ENCODE measurements at places on chromosomes 5 and 9.

DNA sequence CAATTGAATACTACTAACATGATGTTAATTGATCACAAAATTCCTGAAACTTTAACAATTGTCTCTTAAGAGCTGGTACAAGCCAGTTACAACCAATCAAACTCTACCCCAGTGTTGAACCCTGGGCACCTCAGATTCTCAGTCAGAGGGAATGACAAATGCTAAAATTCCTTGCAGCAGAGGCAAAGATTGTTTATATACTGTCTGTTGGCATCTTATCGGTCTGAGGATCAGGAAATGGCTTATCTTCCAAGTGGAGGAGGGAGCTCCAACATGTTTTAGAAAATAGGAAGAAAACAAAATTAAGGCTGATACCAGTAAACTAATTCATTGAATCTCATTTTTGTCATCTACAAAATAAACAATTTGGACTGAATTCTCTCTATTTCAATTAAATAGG lies 527.8 kb upstream of the ZNF608 start:
- no peak for DNase-seq

GRCh38 chr9:6667633-6668280 lies 22.2 kb upstream of the GLDC start:
- DNase-seq, result no peak

DNA sequence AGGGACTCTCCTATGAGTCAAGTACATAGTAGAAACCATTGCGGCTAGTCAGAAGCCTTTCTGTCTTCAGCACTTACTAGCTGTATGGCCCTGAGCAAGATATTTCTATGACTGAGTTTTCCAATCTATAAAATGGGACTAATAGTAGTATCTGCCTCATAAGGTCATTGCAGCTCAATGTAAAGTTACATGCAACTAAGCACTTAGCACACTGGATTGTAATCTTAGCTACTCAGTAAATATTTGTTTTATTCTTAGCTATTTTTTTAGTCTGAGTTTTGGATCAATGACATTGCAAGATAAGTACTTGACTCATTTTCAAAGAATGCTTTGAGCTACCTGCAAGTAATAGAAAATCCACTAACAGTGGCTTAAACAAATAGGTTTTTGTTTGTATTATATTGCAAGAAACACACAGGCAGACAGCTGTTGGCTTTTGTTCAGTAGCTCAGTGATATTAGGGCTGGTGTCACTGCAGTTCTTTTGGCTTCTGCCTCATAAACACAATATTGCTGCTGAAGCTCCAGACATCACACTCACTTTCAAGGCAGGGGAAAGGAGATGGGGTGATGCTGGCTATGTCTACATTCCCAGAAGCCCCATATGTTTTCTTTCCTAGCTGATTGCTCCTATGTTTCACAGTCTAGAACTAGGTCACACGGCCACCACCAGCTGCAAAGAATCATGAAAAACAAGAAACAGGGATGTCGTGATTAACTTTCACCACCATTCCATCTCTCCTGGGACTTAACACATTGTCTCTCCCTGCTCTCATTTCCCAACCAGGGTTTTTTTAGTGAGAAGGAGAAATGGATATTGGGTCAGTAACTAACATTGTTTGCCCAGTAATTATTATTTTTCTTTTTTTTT lies 26.9 kb upstream of the FAT2 start:
- no peak for DNase-seq

DNA sequence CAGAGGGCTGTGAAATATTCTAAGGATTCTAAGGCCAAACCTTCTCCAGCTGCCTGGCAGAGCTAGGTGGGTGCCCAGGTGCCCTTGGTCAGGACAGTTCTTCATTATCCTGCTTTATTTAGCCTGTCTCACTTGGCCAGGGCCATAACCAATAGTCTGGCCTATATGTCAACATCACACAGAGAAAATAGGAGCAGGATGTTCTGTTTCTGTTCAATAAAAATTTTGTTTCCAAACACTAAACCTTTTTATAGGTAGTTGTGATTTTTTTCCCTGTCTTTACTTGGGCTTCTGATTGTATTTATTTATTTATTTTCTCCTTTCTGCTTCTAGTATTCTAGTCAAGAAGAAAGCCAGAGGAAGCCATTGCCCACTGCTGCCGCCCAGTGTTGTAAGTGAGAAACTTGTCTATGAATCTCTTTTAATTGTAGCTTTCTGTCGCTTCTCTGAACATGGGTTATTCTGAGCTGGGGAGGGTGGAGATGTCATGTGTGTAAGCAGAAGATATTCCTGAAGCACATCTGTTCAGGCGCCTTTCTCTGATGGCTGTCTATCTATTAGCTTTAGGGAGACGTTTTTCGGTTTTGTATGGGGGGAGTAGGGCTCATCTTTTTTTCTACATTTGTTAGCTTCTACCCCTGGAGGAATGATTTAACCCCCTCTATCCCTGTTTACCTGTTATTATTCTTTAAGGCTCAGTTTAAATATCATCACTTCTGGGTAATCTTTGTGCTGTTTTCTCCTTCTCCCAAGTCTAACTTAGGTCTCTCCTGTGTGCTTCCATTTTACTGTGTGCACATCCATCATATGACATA lies 97.1 kb downstream of the UNC13B start:
- no peak for DNase-seq

- DNase-seq, result no peak
Observed at GRCh38 chr9:128159522-128159783, 612 bp upstream of the BBLN start.

GRCh38 chr5:168753691-168754254 lies 174.6 kb upstream of the PANK3 start:
- no peak for DNase-seq

DNA sequence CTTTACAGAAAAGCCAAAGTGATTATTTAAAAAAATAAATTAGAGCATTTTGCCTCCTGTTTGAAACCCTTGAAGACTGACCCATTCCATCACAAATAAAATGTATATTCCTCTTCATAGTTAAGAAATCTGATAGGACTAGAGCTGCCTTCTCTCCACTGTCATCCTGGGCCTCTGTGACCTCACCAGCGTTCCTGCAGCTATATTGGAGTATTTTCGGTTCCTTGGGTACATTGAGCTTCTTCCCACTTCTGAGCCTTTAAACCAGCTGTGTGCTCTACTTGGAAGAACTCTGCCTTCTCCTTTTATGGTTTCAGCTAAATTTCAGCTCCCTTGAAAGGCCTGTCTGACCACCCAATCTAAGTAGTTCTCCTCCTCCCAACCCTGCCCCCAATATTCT lies 99.1 kb upstream of the ABCA1 start:
- DNase-seq, result no peak

All from H54 (cell line).